GOT3 (cell line): ENCODE measurements at places on chromosomes 2 and 18.

- no peak for DNase-seq
These were observed 80.5 kb upstream of the CYP1B1 start for GRCh38 chr2:38156436-38156835.

DNA sequence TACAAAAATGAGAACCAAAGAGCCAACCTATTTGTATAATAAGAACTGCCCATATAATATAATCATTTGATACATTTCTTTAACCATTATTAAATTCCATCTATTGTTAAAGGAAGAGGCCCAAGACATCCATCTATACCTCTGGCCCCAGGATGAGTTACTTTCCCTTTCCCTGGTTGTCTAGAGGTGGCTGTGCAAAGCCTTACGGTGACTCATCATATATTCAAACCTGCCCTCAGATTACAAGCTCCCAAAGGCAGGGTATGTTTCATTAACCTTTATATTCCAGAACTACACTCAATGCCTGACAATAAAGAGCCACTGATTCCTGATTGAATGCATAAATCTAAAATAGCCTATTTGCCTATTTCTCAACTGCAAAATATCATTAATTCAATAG, 105.8 kb upstream of the PID1 start:
- no peak for DNase-seq

DNA sequence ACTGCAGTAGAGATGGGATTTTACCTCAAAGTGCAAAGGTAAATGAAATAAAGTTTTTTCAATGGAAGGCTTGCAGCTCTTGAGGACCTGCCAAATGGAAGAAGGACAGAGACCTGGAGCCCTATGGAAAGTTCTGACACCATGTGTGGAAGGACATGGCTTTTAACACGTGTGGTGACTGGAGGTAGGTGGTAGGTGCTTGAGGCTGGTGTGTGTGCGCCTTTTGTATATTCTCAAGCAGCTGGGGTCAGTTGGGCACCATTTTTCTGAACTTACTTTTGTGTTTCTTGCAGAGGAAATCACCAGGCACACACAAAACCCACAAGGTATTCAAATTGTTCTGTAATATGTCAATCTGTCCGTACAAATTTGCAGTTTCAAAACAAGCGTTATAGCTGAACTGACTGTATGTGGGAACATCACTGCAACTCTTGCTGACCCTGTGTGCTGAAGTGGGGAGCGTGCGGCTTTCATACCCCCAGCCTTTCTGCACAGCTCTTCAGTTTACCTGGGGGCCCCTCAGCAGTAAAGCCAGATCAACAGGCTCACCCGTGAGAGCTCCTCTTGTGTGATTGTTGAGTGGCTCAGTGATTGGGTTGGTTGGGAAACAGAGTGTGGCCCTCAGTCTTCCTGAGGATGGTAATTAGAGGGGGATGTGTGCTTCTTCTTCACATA, 363 bp downstream of the GREB1 start:
- no peak for DNase-seq

GRCh38 chr2:203143391-203143790, 95.4 kb upstream of the CYP20A1 start:
- DNase-seq = no peak

DNA sequence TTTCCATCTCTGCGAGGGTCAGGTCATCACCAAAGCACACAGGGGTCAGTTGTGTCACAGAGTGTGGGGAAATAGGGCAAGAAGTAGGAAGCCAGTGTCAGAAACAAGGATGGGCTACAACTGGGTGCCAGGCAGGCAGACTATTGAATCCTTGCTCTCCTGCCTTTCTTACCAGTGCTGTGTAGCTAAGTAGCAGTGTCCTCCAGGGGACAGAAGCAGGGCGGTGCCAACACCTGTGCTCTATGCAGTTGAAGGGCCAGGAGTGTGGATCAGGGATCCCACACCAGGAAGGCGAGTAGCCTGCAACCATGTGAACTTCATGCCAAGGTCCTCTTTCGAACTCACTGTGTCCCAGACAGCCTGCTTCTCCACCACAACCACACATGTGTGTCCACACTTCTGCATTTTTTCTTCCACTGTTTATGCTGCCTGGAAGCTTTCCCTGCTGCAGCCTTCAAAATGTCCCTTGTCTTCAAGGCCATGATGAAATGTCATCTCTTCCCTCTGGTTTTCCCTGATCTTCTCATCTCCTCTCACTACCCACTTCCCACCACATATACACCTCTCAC, 25.4 kb upstream of the REG3G start:
- no peak for DNase-seq
